ENCODE measurements at places on chromosomes 6 and 20.

DNA sequence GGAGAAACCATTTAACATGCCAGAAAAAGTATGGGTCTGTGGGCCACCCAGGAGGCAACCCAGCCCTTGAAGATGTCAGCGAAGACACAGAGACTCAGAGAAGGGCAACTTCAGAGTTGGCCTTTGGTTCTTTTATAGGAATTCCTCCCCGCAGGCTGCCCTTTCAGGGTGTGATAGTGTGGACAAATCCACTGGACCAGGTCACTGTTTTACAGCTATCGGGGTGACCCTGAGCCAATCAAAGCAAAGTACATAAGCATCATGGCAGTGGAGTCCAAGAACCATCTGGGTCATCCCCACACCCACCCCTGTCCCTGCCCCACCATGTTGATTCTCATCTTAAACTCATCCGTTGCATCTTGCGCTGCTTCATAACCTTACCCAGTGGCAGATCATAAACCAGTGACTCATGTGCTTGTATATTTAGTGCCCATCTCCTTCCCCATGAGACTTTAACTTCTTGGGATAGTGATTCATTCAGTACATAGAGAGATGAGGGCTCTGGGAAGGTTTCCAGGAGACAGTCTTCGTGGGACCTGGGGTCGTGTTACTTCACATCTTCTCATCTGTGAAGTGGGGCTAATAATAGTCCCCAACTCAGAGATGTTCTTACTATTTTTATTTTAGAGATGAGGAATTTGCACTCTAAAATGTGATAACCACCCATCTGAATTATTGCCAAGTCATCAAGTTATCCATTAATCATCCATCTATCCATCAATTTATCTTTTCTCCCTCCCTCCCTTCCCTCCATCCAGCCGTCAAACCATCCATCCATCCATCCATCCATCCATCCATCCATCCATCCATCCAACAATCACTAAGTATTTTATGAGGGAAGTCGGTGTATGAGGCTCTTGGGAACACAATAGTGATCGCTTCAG, 51.0 kb downstream of the EDN3 start:
- no peak for DNase-seq

DNA sequence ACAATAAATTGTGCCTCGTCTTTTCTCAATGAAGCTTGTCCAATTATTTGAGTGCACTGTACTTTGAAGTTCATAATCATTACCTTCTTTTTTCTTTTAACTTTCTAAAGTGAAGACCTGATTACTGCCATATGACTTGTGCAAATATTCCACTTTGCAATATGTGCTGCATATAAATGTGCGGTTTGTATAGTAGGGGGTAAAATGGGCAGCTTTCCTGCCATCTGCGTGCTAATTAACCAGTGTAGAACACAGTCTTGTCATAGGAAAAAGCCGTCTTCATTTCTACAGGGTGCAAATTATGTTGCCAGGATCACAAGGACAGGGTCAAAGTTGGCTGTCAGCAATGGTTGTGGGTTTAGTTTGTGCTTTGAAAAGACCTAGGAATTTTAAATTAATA, 397.0 kb downstream of the NKAIN2 start:
- no peak for DNase-seq

- no peak for DNase-seq
Measured at GRCh38 chr6:80460257-80460865, 353.9 kb downstream of the BCKDHB start.

DNA sequence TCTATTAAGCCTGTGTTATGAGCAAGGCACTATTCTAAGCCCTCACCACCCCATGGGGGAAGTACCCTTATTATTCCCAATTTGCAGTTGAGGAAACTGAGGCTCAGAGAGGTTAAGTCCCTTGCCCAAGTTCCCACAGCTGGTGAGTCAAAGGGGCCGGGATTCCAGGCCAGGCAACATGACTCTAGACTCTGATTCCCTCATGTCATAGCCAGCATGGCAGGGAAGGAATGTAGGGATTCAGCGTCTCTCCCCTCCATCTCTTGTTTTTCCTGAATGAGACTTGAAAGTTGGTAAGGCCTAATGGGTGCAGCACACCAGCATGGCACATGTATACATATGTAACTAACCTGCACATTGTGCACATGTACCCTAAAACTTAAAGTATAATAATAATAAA, 6.7 kb downstream of the C6orf132 start:
- no peak for DNase-seq

DNA sequence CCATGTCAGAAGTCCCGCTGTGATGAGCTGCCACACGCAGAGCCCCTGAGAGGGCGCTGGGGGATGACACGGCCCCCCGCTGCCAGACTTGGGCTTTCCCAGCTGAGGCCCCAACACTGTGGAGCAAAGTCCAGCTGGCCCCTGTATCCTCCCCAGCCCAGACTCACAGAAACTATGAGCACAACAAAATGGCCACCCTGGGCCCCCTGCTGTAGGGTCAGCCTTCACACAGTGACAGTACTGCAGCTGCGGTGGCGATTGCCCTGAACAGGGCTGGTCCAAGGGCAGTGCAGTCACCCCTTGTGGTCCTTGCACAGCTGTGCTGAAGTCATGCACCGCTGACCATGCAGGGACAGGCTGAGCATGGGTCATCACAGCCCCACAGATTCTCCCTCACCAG, 78.2 kb upstream of the CST7 start:
- no peak for DNase-seq

Measured in CD4-positive, alpha-beta T cell treated with Interleukin-21 for 1 hour (primary cell).